ENCODE measurements at places on chromosomes 5 and 9.

DNA sequence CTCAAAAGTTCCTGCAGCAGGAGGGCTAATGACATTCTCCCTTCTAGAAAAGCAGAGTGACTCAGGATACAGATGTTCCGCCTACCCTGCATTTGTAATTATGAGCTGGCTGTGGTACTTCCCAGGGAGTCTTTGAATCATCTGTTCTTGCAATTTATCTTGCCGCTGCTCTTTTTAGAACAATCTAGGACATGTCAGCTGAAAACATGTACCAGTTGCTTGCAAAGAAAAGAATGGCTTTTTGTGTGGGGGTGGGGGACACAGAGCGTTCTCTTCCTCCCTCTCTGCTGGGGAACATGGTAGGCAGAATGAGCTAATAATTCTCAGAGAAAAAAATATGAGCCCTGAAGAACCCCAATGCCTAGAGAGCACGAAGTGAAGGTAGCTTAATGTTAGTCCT, 51.7 kb upstream of the TUT7 start:
- no peak for DNase-seq

DNA sequence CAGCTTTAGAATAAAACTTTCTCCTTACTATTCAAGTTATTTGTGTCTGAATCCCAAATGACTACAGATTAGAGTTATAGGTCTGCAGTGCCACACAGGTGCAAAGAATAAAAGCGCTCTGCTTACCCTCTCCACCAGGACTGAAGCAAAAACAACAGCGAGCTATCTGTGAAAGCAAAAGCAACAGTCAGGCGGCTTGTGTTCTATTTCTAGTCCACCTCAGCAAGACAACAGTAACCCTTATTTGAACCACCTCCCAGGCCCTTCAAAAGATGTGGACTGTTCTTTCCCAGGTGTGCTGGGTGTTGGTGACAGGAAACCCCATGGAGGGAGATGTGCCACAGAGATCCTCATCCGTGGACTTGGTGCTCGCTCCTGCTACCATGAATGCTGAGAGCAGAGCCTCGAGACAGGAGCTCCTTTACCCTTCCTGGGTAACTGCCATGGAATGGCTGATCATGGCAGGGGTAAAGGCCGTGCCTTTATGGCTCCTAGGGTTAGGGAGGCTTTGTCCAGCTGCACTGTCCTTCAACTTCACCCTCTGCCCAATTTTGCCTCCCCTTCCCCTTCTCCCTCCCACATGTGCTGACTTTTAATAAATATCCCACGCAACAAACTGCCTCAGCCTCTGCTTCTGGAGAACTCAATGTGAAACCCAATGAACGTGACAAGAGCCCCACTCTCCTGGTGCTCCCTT, 108.6 kb downstream of the SERINC5 start:
- DNase-seq, result no peak

- DNase-seq, result no peak
These were observed 18.1 kb downstream of the C1QTNF2 start for GRCh38 chr5:160352308-160352707.

DNA sequence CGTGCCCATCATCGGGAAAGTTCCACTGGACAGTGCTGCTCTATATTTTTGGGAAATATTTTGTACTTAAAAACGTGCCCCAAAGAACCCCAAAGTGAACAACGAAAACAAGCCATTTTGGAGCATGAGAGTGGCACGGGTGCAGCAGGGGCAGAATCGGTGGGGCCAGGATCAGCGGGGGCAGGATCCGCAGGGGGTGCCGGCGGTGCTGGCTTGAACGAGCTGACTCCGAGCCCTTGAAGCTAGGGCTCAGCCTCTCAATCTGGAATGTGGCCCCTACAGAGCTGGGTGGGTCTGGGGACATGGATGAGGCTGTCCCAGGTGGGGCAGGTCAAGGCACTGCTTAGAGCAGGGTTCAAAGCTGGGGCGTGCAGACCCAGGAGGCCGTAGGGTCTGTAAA, 104.7 kb upstream of the COL5A1 start:
- no peak for DNase-seq

DNA sequence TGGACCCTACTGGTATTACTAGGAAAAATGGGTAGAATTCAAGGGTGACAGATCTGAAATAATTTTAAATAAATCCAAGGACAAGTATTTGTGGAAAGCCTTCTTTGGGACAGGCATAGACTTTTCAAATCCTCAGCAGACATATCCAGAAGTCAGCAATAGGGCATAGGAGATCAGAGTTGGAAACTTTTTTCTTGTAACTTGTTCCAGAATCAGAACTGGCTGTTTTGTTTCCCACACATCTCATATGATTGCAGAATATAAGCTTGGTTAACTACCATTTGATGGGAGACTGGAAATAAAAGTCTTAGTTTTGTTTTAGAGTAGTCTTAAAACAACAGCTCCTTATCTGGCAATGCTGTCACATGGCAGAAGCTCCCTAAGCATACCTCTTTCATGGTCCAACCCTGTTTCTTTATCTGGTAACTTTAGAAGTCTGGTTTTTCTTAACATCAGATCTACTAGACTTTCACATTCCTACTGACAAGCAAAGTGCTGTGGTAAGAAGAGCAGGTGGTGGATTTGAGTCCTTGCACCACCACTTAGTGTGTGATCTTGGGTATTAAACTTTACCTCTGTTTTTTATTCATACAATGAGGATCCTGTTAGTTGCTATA, 25.1 kb downstream of the XRCC4 start:
- DNase-seq, result no peak

DNA sequence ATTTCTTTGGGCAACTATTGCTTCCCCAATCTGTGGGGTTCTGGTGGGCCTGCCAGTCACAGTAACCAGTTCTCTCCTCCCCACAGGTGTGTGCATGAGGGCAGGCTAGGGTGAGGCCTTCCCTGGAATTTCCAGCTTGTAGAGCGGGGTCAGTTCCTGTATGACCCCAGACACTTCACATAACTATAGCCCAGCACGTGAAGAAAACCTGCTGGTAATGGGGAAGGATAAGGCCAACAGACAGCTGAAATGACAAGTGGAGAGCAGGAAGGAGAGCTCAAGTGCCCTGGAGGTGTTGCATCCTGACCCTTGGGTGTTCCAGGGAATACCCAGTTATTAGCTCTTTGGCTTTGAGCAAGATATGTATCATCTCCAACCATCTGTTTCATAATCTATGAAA, 142.2 kb downstream of the CDC42SE2 start:
- DNase-seq, result no peak

DNA sequence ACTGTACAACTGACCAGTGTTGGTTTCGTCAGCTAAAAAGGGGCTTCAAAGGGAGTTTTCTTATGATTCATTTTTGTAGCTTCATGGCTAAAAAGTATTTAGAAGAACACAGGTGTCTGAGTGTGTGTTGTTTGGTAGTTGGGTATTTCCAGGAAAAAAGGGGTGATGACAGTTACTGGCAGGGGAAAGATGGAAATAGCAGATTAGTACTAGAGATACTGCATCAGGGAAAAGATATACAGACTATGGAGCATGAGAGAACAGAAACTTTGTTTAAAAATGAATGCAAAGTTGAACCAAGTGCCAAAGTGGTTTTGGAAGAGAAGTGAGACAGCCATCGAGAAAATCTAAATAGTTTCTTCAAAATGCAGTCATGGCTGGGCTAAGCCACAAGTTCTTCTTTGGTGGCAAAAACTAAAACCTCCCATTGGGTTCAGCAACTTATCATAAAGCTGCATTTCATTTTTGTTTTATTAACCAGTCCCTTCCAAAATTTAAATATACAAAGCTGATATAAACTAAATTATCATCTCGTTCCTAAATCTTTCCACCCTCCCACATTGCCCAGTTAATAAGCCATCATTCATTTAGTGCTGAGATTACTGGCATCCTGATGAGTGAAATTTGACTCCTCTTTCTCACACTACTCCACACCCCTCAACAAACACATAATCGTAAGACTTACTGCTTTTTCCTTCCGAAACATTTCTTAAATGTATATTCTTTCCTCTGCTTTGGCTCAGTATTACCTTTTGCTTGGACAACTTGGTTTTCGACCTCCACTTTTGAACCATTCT, 33.5 kb downstream of the ELL2 start:
- DNase-seq, result peak; percentile 24

DNA sequence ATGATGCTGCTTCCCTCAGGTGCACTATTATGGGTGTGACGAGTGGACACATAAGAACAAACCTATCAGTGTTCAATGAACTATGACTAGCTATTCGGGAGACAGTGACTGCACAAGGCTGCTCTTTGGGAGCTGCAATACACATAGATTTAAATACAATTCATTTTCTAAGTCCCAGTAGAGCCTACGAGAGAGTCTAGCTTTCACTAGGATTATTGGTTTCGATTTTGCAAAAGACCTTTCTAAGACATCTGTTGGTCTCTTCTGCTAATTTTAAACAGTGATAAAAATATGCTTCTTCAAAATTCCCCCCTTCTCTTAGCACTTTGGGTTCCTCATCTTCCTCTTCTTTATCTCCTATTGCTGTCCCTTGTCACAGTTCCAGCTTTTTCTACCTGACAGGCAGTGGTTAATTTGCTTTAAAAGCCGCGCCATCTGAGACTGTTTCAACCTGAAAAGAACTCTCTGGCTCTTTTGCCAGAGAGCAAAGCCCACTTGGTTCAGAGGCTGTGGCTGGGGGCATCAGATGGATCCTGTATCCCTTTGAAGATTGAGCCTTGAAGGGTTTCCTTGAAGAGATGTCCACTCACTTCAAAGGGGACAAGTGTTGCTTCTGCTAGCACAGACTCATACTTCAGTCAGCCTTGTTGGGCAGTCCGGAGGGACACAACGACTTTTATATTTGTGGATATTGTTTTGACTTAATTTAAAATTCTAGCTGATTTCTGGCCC, 241.5 kb downstream of the MAN2A1 start:
- DNase-seq, result no peak

Measured in stimulated activated naive B cell treated with anti-CD40 and anti-IgM and Interleukin-4, amounts not matched to agents 10 μg/mL and 1 μg/mL and 100 μg/mL, for 72 hours (primary cell).